ENCODE measurements at places on chromosomes 1 and 21. TPM values are rescaled to one million over a fixed set of nuclear protein-coding genes. Genes with fewer than 3 reads are reported as not detected.

KRTAP19-3 gene
- not detected for total RNA-seq

DNA sequence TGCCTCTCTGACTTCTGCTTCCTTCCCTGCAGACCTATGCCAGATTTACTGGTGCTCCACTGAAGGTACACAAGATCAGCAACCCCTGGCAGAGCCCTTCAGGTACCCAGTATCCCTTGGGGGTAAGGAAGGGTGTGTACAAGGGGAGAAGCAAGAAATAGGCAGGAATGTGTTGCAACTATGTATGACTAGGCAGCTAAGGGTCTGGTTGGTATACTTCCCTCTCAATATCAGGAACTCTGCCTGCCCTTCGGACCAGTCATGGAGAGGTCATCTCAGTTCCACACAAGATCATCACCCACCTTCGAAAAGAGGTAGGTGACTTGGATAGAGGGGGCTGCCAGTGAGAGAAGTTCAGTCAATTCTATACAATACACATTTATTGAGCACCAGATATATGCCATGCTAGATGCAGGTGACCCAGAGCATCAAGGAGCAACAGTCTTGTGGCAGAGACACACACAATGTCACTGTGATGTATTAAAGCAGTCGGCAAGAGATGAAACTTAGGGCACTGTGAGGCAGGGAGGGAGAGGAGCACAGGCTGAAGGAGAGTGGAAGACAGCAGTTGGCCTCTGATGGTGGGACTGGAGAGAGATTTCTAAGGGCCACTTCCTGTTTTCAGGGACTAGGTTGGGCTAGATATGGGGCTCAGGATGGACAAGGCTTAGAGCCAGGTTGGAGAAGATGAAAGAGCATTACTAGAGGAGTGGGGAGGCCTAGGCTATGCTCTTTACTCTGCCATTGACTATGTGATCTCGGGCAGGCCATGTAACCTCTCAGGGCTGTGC is 2.0 kb downstream of the MTX1 start:
- no peaks in the 10 kb centered on the region for H3K27me3 ChIP-seq
- H3K27ac ChIP-seq: no peak overlapping the region
- peaks cover 4% of the 10 kb centered on the region for H3K36me3 ChIP-seq
- H3K4me1 ChIP-seq: peaks cover 17% of the 10 kb centered on the region
- peak overlapping the region; percentile 37 for H3K4me3 ChIP-seq

ASTN1 gene
- total RNA-seq: 1.8 TPM

FBLIM1 gene
- total RNA-seq: 78.3 TPM

DNA sequence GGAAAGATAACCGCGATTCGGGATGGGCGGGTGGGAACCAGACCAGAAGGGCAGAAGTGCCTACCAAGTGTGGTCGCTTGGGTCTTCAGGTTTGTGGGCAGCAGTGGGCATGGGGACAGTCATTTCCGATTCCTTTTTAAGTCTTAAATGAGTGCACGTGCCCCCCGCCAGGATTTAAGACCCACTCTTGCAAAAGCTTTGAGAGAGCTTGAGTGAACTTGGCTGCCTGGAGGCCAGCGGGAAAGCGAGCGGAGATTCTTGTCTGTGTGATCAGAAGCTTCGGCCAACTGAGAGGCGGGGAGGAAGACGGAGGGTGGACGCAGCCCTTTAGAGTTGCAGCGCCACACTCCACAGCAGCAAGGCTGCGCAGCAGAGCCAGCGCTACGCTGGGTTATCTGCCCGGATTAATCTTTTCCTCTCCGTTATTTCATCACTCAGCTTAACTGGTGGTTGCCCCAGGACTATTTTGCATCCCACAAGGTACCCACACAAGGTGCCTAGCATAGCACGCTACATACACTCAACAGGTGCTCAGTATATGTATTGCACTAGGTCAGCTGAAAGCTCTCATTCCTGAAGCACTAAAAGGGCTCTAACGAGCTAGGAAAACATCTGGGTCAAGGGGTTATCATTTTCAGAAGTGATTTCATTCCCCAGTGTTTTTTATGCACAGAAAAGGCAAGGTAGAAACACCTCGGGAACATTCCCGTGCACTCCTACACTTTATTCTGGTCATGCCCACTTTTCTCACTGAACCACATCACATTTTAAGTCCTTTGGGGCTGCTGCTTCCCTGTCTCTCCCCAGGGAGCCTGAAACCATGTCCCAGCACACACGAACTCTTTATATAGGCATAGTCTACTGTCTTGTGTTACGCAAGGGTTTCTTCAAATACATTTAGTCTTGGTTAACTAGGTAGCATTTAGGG is 1.5 kb upstream of the BATF3 start:
- no peaks in the 10 kb centered on the region for H3K36me3 ChIP-seq
- peaks cover 72% of the 10 kb centered on the region for H3K27me3 ChIP-seq
- DNase-seq: peak; percentile 67
- no peaks in the 10 kb centered on the region for H3K4me1 ChIP-seq
- H3K27ac ChIP-seq: peak overlapping the region; percentile 54

DNA sequence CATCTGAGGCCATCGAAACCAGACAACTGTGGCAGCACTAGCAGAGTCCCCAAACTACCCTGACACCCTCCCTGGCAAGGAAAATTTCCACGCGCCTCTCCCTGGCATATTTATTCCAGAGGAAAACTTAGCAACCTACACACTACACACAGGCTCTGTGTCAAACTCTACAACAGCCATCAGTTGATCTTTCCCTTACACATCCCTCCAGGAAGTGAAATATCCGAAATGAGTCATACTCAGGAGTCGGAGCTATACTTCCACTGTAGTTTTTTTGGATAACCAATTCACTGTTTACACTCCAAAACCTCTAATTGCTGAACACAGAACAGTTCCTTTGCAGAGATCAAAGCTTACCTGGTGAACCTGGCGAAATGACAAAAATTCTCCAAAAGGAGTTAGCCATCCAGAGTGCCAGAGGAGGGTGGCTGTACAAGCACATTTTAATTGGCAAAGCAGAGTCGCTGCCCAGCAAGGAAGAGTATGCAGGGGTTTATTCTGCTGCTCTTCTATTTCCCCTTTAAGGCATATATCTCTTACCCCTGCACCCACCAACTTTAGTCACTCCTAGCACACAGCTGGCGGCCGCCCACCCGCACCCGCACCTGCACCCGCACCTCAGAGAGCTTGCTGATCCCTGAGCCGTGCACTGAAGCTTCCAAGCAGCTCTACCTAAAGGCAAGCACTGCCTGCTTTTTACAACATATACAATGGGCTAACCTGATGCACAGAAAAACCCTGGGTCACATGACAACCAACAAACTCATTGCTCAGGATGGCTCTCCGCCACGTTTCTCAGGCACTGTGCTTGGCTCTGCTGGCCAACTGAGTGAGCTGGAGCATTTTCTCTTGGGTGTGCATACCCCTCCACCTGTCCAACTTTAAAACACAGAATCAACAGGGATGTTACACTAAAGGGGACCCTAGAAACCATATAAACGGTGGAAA is 54.9 kb downstream of the CAPZB start:
- peak overlapping the region; percentile 57 for H3K27ac ChIP-seq
- H3K4me1 ChIP-seq: peaks cover 62% of the 10 kb centered on the region
- no peaks in the 10 kb centered on the region for H3K36me3 ChIP-seq
- no peak for DNase-seq
- H3K4me3 ChIP-seq: no peak overlapping the region

SPRR2G gene
- not detected for total RNA-seq

- H3K27me3 ChIP-seq: no peaks in the 10 kb centered on the region
- H3K4me3 ChIP-seq: no peak overlapping the region
- H3K4me1 ChIP-seq: peaks cover 4% of the 10 kb centered on the region
Measured at GRCh38 chr1:169698976-169699375, 12.4 kb downstream of the SELL start.

- no peak overlapping the region for H3K27ac ChIP-seq
- no peaks in the 10 kb centered on the region for H3K27me3 ChIP-seq
- no peaks in the 10 kb centered on the region for H3K36me3 ChIP-seq
- DNase-seq: no peak
- H3K4me1 ChIP-seq: peaks cover 7% of the 10 kb centered on the region
Measured at GRCh38 chr1:71490432-71490831, 409.6 kb upstream of the ZRANB2 start.

NOS1AP gene
- 10.3 TPM for total RNA-seq

- no peaks in the 10 kb centered on the region for H3K36me3 ChIP-seq
- peaks cover 4% of the 10 kb centered on the region for H3K27me3 ChIP-seq
- H3K4me3 ChIP-seq: no peak overlapping the region
- H3K4me1 ChIP-seq: no peaks in the 10 kb centered on the region
Measured at GRCh38 chr1:186811892-186812291, 16.9 kb upstream of the PLA2G4A start.

GFI1 gene
- 0.17 TPM for total RNA-seq

TRIM46 gene
- total RNA-seq: 8.1 TPM

- H3K36me3 ChIP-seq: no peaks in the 10 kb centered on the region
- no peak for DNase-seq
- peaks cover 46% of the 10 kb centered on the region for H3K27me3 ChIP-seq
- no peak overlapping the region for H3K27ac ChIP-seq
- peaks cover 10% of the 10 kb centered on the region for H3K4me1 ChIP-seq
- H3K4me3 ChIP-seq: no peak overlapping the region
Measured at GRCh38 chr1:41533731-41534080, 49.2 kb upstream of the EDN2 start.

- no peaks in the 10 kb centered on the region for H3K36me3 ChIP-seq
- peaks cover 11% of the 10 kb centered on the region for H3K4me1 ChIP-seq
- DNase-seq: no peak
Measured at GRCh38 chr21:34687065-34687464, 18.3 kb downstream of the CLIC6 start.
